Cortex of kidney (tissue), 1 donor: ENCODE measurements at places on chromosomes 3 and 15.

DNA sequence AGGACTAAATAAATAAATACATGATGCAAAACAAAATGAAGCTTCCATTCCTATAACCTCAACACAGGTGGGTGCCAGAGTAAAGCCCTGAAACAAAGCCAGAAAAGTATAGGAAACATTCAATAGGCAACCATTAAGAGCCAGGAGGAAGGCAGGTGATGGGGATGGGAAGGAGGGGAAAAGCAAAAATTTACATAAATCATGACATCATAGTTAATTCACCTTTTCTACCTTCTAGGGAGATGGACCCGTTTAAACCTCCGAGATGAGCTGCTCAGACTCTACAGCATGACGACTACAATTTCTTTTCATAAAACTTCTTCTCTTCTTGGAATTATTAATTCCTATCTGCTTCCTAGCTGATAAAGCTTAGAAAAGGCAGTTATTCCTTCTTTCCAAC lies 27.9 kb downstream of the TM4SF4 start:
- no peak for DNase-seq

GRCh38 chr3:85939074-85939482 lies 980.3 kb downstream of the CADM2 start:
- no peak for DNase-seq

- DNase-seq, result no peak
Observed at GRCh38 chr3:53175613-53176540, 14.9 kb downstream of the PRKCD start.

- DNase-seq, result no peak
Observed at GRCh38 chr3:48084929-48085328, 68.7 kb upstream of the MAP4 start.

GRCh38 chr3:64895991-64896895 lies 208.4 kb upstream of the ADAMTS9 start:
- DNase-seq, result no peak

GRCh38 chr3:41030220-41030619 lies 169.1 kb upstream of the CTNNB1 start:
- DNase-seq, result no peak

GRCh38 chr3:105402287-105402801 lies 35.6 kb downstream of the ALCAM start:
- DNase-seq, result no peak
